ENCODE measurements at places on chromosomes 4 and X.

DNA sequence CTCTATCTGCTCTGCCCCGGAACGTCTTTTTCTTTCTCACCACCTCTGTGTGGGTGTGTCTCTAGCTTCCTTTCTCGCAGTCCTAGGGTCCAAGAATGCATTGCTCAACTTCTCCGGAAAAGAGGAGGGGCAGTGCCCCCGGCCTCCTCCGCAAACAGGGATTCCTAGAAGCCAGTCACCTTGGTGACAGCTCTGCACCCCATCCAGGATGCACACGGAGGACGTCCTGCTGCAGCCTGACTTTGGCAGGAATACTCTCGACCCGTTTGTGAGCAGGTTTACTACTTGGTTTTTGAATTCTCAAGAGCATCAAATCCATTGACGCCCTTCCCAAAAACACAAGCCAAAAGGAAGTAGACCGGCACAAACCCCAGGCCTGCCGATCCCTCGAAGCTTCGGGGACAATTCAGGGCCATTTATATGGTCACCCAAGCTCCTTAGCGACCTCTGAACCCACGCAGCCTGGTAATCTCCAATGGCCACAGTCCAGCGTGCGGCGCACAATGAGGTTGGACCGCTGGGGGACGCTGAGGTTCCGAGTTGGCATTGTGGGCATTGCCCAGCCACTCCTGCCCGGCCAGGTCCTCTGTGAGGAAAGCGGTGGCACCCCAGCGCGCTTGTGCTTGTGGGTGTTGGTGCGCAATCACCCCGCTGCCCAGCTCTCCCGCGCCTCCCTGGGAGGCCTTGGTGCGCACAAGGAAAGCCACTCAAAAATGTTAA, 9.8 kb downstream of the NKX3-2 start:
- DNase-seq, result no peak

DNA sequence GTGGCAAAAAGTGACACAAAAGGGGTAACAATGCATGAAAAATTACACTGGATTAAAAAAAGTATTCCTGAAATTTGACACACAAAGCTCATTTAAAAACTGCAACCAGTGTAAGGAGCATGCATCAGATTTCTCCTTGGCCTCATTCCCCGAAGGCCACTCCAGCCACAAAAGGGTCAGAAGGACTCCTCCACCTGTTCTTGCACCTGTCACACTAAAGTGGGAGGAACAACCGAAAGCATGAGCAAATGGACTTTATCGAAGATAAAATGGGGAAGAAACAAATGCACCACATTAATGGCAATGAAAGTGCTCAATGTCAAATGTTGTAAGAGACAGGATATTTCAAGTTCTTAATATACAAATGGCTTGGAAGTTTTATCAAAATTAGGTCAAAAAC, 88.2 kb downstream of the ADGRA3 start:
- no peak for DNase-seq

GRCh38 chr4:133694416-133694815, 507.2 kb downstream of the PABPC4L start:
- DNase-seq, result no peak

GRCh38 chr4:157220371-157220881, at the start of gene GRIA2:
TSS of gene GRIA2 (plus strand) at chr4:157220728. CDS start at chr4:157221043, 315 bp downstream.
- DNase-seq, result no peak

- DNase-seq, result no peak
Measured at GRCh38 chr4:20217951-20218350, 33.8 kb upstream of the SLIT2 start.

DNA sequence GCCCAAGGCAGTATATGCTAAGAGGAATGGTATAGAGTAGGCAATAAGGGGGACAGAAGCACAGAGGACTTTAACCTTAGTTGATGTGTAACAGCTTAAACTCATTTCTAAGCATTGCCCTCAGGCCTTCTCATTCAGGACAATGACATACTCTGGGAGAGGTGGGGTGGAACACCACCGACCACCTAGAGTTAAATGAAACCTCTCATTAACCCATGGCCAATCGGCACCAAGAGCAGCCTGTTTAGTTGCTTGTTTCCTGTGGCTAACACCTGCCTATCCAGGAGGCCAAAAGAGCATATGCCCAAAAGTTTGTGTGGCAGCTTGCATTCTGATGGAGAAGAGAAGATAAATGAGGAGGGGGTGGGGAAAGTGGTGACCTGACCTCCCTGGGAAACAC, 88.7 kb upstream of the PLAC1 start:
- no peak for DNase-seq

DNA sequence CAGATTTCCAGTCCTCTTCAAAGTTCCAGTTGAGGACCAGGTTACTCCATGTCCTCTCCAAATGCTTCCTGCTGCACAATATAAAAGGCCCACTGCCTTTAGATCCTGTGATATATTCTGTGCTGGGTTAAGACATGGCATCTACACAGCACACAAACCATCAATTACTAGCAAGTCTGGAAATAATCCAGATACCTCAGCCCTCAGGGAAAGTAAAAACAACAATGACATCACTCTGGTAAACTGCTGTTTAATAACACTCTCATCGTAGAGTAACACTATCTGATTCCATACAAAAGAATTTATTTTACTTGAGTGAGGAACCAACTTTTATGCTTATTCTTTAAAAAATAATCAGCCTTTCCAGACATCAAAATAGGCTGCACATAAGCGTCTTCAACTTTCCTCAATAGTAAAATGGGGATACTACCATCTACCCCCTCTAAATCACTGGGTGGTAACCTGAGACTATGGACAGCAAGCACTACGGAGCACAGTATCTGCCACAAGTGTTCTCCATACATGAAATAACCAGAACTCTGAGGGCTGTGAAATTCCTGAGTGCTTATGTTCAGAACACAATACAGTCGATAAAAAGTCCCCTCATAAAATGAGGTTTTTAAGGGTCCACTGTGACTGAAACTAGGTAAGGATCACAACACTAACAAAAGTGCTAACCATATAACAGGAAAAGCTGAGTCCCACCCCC, 53.4 kb downstream of the ABCG2 start:
- DNase-seq, result no peak
